ENCODE measurements at places on chromosomes 1 and 21.

GRCh38 chr1:160374306-160375110, 7.6 kb downstream of the NHLH1 start:
- no peak for DNase-seq

- no peak for DNase-seq
Observed at GRCh38 chr1:185479796-185480195, 162.8 kb upstream of the IVNS1ABP start.

GRCh38 chr1:2416403-2416802, 4.0 kb upstream of the PEX10 start:
- no peak for DNase-seq

- DNase-seq, result peak; percentile 11
Observed at GRCh38 chr1:55146781-55147180, 68.4 kb downstream of the USP24 start.

DNA sequence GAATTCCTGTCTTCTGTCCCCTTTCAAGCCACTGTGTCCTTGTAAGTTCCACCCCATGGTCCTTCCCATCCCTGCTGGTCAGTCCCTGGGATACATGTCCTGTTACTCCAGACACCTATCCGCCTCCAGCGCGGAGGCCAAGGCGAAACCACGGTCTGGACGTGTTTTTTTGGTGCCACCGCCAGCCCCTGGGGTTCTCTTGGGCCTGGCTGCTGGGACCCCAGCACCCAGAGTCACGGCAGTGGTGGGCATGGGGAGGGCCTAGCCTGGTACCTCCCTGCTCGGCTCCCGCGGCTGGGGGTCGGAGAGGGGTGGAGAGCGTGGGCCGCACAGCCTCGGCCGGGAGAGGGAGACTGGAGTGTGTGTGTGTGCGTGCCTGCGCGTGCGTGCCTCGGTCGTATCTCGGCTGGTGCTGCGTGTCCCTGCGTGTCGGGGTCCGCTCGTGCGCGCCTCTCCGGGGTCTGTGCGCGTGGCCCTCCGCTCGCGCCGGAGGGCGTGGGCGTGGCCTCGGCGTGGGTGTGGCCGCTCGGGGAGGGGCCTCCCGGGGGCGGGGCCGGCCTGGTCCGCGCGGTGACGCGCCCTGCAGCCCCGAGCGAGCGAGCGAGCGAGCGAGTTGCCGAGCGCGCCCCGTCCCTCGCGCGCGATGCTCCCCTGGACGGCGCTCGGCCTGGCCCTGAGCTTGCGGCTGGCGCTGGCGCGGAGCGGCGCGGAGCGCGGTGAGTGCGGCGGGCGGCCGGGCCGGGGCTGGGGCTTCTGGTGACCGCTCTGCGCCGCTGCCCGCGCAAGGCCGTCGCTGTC, at the start of gene VWA1:
Gene VWA1 (plus strand): TSS at position 585 of the 798 bp plus-strand sequence. CDS start 59 bp downstream, at position 644.
- DNase-seq, result peak; percentile 14

DNA sequence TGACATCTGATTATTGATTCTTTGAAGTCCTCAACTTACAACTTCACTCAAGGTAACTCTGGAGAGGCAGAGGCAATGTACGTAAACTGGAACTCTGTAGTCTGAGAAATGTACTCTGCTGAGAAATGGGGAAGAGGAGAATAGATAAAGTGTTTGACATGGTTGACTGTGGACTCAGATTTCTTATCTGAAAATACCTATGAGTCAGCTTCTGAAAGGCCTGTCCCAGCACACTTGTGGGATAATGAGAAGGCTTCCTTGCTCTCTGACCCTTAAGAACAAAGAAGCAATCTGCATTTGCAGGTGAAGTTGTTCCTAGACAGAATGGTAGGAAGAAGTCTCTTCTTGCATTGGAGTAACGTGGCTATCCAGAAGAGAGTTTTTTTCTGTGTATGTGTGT, 1573.5 kb downstream of the BRINP3 start:
- DNase-seq, result no peak

DNA sequence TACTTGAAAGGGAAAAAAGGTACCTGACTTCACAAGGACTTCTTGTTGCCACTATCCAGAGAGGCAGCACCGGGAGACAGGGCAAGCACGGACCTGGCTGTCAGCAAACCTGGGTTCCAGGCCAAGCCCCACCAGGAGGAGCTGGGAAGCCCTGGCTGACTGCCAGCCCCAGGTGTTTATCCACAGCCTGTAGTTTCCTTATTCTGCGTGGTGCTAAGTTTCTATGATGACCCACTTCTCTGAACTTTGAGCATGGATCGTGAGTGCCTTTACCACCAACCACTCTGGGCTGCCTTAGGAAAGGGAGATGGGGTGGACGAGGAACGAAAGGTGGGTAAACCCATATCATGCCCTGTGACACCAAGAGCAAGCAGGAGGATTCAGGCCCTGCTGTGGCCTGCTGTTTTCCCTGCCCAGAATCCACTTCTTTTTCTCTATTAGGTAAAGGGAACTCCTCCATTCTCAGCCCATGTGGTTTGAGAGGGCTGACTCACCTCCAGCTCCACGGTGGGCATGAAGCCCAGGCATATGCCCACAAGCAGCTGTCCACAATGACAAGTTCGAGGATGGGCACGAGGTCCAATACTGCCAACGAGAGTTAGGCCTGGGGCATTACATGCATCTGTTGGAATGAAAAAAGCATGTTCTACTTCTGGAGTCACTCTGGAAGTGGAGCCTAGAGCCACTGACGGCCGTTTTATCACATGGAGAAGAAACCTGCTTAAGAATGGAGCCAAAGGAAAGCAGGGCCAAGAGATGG, 20.3 kb downstream of the TSPAN2 start:
- no peak for DNase-seq

GRCh38 chr1:16418823-16419425, 18.3 kb downstream of the SPATA21 start:
- DNase-seq, result no peak

GRCh38 chr21:42374864-42375499, 8.6 kb upstream of the TFF1 start:
- no peak for DNase-seq

- no peak for DNase-seq
Observed at GRCh38 chr1:79131626-79132025, 125.1 kb upstream of the ADGRL4 start.

DNA sequence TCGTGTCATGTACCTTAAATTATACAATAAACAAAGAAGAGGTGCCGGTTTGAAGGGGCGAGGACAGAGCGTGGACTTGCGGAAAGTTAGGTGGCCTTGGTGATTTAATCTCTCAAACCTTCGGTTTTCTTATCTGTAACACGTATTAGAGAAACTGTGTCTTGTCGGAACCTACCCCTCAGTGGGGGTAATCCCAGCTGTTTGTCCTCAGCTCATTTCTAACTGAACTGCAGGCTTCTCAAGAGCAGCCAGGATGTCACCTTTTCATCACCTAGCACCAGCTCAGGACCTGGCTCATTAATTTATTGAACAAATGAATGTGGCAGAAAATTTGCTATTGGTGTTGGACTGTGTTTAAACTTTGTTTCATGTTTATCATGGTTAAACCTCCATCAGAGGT, 31.2 kb downstream of the ITSN1 start:
- no peak for DNase-seq

DNA sequence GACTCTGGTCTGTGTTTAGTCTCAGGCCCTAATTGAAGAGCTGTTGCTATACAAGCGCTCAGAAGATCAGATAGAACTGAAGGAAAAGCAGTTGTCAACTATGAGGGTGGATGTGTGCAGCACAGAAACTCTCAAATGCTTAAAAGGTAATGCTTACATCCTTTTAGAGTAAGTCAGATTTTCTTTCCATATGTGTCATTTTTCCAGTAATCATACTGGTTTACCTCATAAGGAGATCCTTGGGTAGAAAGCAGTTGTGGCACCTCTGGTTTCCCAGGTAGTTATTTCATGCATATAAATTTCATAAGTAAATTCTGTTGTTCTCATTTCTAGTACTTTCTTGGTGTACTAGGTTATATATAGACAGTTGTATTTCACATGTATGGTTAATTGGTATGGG, 43.0 kb upstream of the TARS2 start:
- DNase-seq, result no peak

GRCh38 chr1:202968895-202969295, 1.8 kb upstream of the CYB5R1 start:
- DNase-seq, result peak; percentile 78

- no peak for DNase-seq
Observed at GRCh38 chr1:2019571-2020309, 595 bp downstream of the GABRD start.
